Ascending aorta (tissue), 2 donors: ENCODE measurements at places on chromosomes 2 and 18.

DNA sequence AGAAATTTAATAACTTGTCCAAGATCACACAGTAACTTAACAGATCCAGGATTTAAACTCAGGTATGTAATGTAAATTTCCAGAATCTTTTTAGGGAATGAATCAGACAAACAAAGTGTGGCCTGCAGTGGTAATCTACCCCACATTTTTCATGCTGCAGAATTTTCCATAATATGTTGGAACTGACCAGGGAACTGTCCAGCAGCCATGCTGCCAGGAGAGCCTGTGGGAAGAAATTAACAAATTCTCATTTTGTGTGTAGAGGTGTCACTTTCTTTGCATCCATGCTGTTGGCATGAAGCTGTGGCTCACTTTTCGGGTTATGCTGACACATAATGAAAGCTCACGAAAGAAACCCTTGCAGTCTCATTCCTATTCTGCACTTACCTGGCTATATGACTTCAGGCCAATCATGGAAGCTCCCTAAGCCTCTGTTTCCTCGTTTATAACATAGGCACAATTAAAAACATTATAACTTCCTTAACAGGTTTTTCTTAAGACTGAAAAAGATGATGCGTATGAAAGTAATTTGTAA is 54.7 kb downstream of the CDKL4 start:
- DNase-seq: no peak
- no peaks in the 10 kb centered on the region for H3K4me1 ChIP-seq
- H3K36me3 ChIP-seq: no peaks in the 10 kb centered on the region
- H3K27ac ChIP-seq: no peak overlapping the region
- H3K4me3 ChIP-seq: no peak overlapping the region

DNA sequence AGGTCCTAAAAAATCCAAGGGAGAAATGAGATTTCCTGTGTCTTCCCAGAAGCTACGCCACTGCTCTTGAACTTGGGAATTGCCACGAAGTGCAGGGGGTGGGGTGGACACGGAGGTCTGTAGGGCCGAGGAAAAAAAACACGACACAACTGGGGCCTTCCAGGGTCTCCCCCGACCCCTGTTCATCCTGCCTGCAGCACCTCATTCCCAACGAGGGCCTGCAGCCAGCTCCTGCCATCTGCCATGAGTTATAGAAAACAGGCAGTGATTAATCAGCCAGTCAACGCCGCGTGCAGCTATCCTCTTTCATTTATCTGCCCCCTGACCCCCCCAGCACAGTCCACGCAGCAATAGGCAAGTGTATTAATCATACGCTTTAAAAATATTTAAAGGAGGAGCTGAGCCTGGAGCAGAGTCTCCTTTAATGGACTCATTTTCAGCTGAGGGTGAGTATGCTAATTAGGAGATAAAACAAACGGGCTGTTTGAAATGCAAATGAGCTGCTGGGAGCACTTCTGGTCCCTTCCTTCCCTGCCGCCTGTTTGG is 209.9 kb downstream of the TFCP2L1 start:
- H3K27me3 ChIP-seq: peaks cover 3% of the 10 kb centered on the region
- H3K4me3 ChIP-seq: no peak overlapping the region
- H3K27ac ChIP-seq: no peak overlapping the region

DNA sequence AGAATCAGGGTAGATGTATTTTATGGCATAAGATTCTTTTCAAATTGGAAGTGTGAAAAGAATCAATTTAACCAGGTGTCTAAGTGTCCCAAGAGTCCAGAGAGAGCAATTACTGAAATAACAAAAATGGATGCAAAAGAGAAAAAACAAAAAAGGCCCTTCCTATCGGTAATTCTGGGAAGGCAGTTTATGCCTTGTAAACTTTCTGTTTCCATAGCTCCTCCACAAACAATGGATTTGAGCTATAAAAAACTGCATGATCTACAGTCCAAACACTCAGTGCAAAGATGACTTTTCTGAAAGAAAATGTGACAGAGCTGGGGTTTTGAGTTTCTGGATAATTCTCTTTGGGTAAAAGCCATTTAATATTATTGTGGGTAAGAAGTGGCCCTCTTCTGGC is 366.1 kb downstream of the EN1 start:
- no peak overlapping the region for H3K4me3 ChIP-seq
- DNase-seq: no peak
- no peaks in the 10 kb centered on the region for H3K36me3 ChIP-seq
- H3K27me3 ChIP-seq: no peaks in the 10 kb centered on the region
- H3K27ac ChIP-seq: no peak overlapping the region

DNA sequence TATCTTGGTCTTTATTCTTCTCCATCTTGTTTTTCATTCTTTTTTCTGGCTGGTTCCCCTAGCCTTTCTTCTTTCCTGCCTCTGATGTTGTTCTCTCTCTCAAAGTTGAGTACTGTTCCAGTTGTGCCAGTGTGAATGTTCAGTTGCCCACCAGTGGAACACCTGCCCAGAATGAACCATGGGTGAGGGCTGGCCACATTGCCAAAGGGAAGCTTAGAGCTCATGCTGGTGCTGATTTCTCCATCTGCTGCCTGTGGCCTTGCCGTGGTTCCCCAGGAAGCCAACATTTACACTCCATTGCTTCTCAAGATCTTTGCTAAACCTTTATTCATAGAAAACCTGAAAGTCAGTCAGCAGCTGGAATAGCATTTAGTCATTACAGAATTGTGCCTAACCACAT is 99.1 kb upstream of the MC2R start:
- H3K27ac ChIP-seq: no peak overlapping the region
- H3K36me3 ChIP-seq: no peaks in the 10 kb centered on the region
- DNase-seq: no peak
- no peak overlapping the region for H3K4me3 ChIP-seq
- H3K27me3 ChIP-seq: no peaks in the 10 kb centered on the region

GRCh38 chr2:2043394-2043793 is 287.7 kb downstream of the MYT1L start:
- no peak for DNase-seq
- no peak overlapping the region for H3K27ac ChIP-seq
- H3K36me3 ChIP-seq: no peaks in the 10 kb centered on the region
- H3K4me1 ChIP-seq: no peaks in the 10 kb centered on the region
- no peaks in the 10 kb centered on the region for H3K27me3 ChIP-seq
- no peak overlapping the region for H3K4me3 ChIP-seq

- no peak overlapping the region for H3K27ac ChIP-seq
- no peak overlapping the region for H3K4me3 ChIP-seq
- peaks cover 13% of the 10 kb centered on the region for H3K4me1 ChIP-seq
- no peaks in the 10 kb centered on the region for H3K36me3 ChIP-seq
These were observed 12.2 kb upstream of the ARL5A start for GRCh38 chr2:151840216-151841046.

DNA sequence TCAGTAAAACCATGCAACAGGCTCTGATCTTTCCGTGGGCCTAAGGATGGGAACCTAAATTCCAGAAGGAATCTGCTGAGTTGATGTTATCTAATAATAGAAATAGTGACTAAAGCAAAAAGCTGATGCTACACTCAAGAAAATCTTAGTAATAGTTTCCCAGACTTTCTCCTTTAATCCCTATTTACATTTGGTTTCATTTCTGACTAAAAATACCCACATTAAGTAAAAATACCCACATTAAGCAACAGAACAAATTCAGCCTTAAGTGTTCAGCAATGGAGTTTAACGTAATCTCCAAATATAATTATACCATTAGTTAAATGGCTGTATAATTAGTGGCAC is 50.3 kb downstream of the CCBE1 start:
- no peak overlapping the region for H3K4me3 ChIP-seq
- no peaks in the 10 kb centered on the region for H3K27me3 ChIP-seq
- no peaks in the 10 kb centered on the region for H3K4me1 ChIP-seq
- no peak for DNase-seq
- no peaks in the 10 kb centered on the region for H3K36me3 ChIP-seq
- H3K27ac ChIP-seq: no peak overlapping the region

DNA sequence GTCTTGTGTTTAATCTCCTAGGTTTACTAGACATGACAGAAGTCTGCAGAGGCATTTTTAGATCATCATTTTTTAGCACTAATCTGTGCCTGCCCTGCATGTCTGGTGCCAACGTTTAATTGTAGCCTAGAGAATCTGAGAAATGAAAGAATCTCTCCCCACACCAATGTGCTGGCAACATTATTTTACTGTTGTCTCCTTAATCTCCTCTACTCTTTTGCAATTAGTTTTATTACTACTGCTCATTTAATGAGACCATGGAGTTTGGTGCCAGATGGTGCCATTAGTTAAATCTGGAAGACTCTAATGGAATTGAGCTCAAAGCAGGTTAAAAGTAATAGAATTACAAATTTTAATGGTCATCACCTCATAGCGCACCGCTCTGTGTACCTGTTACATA is 4.0 kb upstream of the SPP2 start:
- H3K4me1 ChIP-seq: no peaks in the 10 kb centered on the region
- no peak for DNase-seq
- no peak overlapping the region for H3K27ac ChIP-seq
- no peaks in the 10 kb centered on the region for H3K27me3 ChIP-seq
- H3K36me3 ChIP-seq: no peaks in the 10 kb centered on the region

DNA sequence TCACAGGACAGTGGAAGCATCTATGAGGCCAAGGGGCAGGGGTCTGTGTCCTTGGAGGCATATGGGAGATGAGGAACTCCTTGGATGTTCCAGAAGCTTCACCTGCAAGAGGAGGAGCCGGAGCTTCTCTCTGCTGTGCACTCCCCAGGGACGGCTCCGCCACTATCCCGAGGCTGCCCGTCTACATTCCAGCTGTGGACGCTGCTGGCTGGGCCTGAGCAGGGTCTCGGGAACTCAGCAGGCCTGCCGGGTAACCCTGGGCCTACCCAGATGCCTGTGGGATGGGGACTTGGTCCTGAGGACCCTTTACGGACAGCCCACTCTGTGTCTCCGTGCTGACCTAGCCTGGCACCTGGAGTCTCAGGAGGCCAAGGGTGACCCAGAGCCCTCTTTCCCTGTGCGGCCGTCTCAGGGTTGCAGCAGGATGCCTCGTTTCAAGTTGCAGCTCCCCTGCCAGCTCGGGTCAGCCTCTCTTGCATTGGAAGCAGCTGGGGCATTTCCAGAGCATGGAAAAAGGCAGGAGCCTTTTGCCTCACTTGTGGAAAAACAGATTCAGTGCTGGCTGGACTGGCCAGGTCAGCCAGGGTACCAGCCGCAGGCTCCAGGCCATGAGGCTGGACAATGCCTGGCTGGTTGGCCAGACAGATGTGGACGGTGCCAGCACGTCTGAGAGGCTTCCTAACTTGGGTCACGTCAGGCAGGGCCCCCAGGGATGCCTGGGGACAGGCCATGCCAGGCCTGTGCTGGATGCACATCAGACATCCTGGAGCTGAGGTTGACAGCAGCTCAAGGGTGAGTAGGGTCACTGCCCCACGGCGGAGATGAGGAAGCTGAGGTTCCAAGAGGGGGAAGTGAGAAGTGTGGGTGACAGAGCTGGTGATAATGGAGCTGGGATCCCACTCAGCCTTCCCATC is 41.5 kb downstream of the SCTR start:
- H3K4me3 ChIP-seq: no peak overlapping the region
- no peaks in the 10 kb centered on the region for H3K27me3 ChIP-seq
- H3K36me3 ChIP-seq: no peaks in the 10 kb centered on the region
- peaks cover 39% of the 10 kb centered on the region for H3K4me1 ChIP-seq
- peak overlapping the region; percentile 88 for H3K27ac ChIP-seq
- DNase-seq: peak; percentile 92

- no peak overlapping the region for H3K4me3 ChIP-seq
- no peak overlapping the region for H3K27ac ChIP-seq
- no peaks in the 10 kb centered on the region for H3K36me3 ChIP-seq
- no peak for DNase-seq
These were observed 772 bp downstream of the SCN2A start for GRCh38 chr2:165239856-165240515.

GRCh38 chr2:2096803-2097464 is 234.1 kb downstream of the MYT1L start:
- no peak for DNase-seq
- H3K27ac ChIP-seq: no peak overlapping the region
- H3K4me1 ChIP-seq: no peaks in the 10 kb centered on the region
- H3K4me3 ChIP-seq: no peak overlapping the region
- no peaks in the 10 kb centered on the region for H3K27me3 ChIP-seq
- H3K36me3 ChIP-seq: no peaks in the 10 kb centered on the region

DNA sequence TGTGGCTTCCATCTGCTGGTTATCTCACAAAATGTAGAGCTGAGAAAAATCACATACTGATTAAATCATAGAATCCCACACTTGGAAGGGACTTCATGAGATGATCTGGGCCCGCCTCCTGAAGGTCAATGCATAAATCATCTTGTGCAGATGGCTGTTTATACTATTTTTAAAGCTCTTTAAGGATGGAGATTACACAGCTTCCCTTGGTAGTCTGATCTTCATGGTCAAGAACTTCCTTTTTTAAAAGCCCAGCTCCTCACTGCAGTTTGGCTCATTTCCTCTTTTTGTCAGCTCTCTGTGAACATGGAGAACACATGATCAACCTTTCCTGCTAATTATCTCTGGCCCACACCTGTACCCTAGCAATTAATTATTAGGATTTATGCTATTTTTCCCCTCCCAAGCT is 25.9 kb downstream of the GCG start:
- H3K4me1 ChIP-seq: no peaks in the 10 kb centered on the region
- no peak for DNase-seq
- no peaks in the 10 kb centered on the region for H3K27me3 ChIP-seq
- H3K36me3 ChIP-seq: no peaks in the 10 kb centered on the region
- H3K4me3 ChIP-seq: no peak overlapping the region

- peak overlapping the region; percentile 28 for H3K27ac ChIP-seq
- no peaks in the 10 kb centered on the region for H3K27me3 ChIP-seq
- no peaks in the 10 kb centered on the region for H3K36me3 ChIP-seq
- H3K4me3 ChIP-seq: peak overlapping the region; percentile 66
These were observed 59.3 kb downstream of the EMILIN2 start for GRCh38 chr18:2905854-2906703.

- no peaks in the 10 kb centered on the region for H3K4me1 ChIP-seq
- no peak for DNase-seq
- H3K36me3 ChIP-seq: no peaks in the 10 kb centered on the region
- H3K27me3 ChIP-seq: no peaks in the 10 kb centered on the region
- no peak overlapping the region for H3K27ac ChIP-seq
These were observed 248.7 kb upstream of the SIX3 start for GRCh38 chr2:44692821-44693220.

DNA sequence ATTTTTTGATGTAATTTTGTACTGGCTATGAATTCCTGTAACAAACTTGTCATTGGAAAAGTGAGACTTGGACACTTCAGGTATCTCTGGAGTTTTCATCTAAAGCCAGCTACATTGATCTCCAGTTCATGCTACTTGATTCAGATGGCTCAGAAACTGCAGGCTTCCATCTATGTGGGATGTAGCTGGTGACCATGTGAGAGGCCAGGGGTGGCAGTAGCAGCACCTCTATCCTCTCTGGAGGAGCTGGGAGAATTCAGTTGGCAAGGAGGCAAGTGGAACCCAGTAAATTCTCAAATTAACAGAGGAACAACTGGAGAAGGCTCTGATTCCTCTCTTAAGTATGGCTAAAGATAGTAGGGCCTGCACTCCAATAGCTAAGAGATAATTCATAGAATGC is 10.0 kb upstream of the SPTBN1 start:
- H3K27me3 ChIP-seq: no peaks in the 10 kb centered on the region
- H3K4me1 ChIP-seq: no peaks in the 10 kb centered on the region
- no peak for DNase-seq

GRCh38 chr2:236665572-236666118 is 96.0 kb downstream of the ACKR3 start:
- no peaks in the 10 kb centered on the region for H3K27me3 ChIP-seq
- no peak overlapping the region for H3K4me3 ChIP-seq
- H3K36me3 ChIP-seq: no peaks in the 10 kb centered on the region
- peak; percentile 51 for DNase-seq
